ENCODE measurements at places on chromosomes 3 and 15. TPM values are rescaled to one million over a fixed set of nuclear protein-coding genes. Genes with fewer than 3 reads are reported as not detected.

DNA sequence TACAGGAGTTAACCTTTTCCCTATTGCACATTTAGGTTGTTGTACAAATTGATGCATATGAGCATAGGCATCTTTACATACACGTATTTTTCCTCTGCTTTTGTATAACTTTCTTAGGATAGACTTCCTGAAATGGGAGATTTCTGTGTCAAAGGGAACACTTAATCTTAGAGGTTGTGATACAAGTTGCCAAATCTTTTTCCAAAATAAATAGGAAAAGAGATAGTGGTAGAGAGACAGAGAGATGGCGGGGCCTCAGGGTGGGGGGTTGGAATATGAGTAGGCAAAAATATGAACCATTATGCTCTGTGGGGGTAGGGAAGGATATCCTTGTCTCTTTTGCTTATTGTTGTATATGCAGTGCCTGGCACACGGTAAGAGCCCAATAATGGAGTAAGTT is 70.7 kb upstream of the UBE2E1 start:
- no peak for DNase-seq

The GPR171 gene
- 13.5 TPM for polyA plus RNA-seq

DNA sequence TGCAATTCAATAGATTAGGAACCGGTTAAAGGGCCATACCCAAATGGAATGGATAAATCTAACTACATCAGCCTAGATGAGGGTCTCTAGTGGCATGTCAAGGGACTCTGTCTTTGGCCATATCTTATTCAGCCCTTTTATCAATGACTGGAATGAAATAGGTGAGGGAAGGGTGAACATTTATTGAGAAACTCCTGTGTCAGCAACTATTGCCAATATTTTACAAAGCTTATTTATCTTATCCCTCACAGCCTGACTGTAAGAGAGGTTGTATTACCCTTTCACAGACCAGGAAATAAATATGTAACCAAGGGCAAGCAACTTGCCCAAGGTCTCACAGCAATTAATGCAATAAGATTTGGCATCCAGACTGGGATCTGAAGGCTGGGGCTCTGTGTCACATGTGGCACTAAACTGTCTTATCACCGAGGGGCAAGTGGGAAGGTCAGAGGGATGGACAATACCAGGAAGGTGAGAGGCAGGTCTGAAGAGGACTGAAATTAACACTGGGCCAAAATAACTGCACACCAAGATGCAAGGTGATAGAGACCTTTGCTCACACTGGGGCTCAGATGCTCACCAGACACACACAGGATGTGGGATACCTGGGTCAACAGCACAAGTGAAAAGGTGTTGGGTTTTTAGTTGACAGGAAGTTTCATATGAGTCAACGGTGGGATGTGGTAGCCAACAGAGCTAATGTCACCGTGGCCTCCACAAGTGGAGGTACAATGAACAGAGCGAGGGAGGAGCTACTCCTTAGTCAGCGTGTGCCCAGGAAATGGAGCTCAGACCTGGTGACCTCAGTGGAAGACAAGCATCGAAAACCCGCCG is 261.3 kb downstream of the RPLP1 start:
- peak; percentile 90 for DNase-seq

The LRRC34 gene
- not detected for polyA plus RNA-seq
